ENCODE measurements at places on chromosomes 12 and 14.

DNA sequence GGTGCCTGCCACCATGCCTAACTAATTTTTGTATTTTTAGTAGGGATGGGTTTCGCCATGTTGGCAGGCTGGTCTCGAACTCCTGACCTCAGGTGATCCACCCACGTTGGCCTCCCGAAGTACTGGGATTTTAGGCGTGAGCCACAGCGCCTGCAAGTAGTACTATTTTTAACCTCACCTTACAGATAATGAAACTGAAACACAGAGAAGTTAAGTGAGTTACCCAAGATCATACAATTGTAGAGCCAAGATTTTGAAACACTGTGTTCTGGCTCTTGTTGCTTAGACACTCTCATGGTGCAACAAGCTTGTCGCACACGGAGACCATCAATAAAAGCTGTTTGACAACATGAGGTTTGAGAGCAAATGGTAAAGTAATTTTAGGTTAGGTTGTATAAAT lies 159.1 kb upstream of the LMNTD1 start:
- DNase-seq = no peak

DNA sequence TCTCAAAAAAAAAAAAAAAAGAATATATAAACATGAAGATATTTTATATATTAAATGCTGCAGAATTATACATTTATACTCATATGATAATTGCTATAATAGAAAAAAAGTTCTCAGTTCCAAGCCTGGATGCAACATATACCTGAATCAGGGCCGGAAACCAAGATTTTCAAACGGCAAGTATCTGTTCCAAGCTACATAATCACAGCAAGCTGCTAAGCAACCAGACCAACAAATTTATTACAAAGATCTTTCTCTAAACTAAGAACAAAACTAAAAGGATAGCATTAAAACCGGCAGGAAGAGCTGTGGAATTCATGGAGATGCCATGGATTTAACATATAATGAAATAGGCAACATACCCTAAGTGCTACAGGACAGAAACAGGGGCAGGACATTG lies 7.1 kb downstream of the RACGAP1 start:
- no peak for DNase-seq

GRCh38 chr12:115639648-115640012 lies 637.9 kb downstream of the MED13L start:
- DNase-seq = no peak

GRCh38 chr12:13313886-13314285 lies 117.4 kb downstream of the EMP1 start:
- DNase-seq = no peak

DNA sequence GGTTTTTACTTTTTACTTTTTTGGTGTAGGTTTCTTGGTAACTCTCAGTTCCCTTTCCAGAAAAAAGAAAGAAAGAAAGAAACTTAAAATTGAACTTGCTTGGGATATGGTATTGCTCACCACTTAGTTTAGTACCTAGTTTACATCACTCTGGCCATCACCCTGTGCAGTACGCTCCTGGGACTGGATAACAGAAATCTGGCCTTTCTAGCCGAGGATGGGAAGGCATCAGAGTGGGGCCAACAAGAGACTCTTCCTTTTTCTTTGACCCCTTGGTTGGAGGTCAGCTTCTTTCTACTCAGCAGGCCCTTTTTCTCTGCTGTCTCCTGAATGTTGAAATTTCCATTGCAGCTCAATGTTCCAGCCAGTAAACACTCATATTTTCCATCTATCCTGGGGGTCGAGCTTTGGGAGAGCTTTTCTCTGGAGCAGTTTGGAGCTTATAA lies 156.6 kb downstream of the TGFB3 start:
- no peak for DNase-seq

DNA sequence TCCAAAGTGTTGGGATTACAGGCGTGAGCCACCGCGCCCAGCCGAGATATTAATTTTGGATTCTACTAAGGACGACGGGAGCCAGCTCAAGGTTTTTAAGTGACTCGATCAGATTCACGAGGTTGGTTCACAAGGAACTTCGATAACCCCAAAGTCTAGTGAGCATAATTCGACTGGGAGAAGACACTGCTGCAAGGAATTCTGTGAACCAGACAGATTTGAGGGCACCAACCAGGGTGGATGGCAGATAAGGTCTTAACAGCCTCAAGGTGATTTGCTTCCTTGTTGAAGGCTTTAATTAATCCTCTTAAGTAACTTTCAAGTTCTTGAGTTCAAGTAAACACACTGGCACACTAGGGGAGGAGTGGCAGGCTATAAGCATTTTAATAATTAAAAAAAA lies 1.1 kb upstream of the KLHDC2 start:
- DNase-seq = no peak

DNA sequence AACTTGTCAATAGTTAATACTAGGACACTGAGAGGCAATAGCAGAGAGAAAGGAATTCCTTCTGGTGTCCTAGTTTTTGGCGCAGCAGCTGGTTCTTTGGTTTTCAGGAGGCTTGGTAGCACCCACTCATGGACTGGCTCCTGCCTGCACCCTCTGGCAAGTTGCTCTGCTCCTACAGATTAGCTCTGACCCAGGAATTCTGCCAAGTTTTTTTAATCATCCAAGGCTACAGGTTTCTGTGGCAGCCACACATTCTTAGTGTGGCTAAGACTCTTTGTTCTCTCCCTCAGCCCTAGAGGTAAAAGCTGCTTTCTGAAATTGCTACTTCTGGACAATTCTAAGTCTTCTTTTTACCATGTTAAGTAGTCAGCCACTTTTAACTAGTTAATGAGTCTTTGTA lies 72.0 kb upstream of the FKBP4 start:
- DNase-seq = no peak

GRCh38 chr14:103286968-103287850 lies 46.8 kb upstream of the EIF5 start:
- DNase-seq = no peak

- no peak for DNase-seq
Observed at GRCh38 chr12:120851444-120851843, 52.7 kb downstream of the SPPL3 start.

DNA sequence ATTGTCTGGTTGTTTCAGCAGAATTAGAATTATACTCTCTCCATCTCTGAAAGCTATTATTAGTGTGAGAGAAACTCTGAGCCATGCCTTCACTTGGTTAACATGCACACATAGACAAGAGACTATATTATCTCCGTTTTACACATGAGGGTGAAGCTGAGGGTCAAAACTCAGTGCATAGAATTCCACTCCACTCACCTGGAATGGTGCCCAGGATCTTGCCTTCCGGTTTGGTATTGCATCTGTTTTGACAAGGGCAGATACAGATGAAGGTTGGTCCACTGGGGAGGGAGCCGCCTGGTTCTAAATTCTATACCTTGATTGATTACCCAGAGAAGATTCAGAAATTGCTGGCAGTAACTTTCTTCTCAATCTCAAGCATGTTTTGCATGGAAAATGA lies 149.5 kb upstream of the PELI2 start:
- DNase-seq = no peak

DNA sequence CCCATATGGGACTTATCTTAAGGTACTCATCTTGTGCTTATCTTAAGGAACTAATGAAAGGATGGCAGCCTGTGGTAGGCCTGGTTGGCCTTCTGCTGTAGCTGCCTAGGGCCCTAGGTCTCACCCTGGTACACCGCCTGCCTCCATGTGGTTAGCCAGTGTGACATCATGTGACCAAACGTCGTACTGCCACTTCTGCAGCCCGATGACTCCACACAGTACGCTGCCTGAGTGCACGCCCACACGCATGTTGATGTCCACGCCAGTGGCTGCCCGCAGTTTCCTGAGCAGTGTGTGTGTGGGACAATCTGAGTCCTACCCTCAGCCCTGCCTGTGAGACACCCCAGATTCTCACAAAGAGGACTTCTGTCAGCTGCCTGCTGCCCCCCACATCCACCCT lies 5.1 kb downstream of the ADCY4 start:
- DNase-seq = peak; percentile 44

GRCh38 chr12:32336261-32336660 lies 63.1 kb upstream of the FGD4 start:
- DNase-seq = no peak

GRCh38 chr12:129423041-129423580 lies 480.7 kb downstream of the TMEM132D start:
- no peak for DNase-seq

GRCh38 chr12:106046301-106046846 lies 92.4 kb downstream of the NUAK1 start:
- DNase-seq = no peak

- DNase-seq = no peak
Observed at GRCh38 chr12:98002887-98003493, 512.4 kb upstream of the TMPO start.
